ACHN (cell line): ENCODE measurements at places on chromosomes 11 and 22.

GRCh38 chr11:34324466-34324865 is 33.3 kb downstream of the ABTB2 start:
- DNase-seq: no peak

GRCh38 chr11:95082576-95083001 is 7.1 kb upstream of the ENDOD1 start:
- DNase-seq: no peak

- DNase-seq: no peak
Measured at GRCh38 chr22:45511847-45512261, 9.2 kb downstream of the FBLN1 start.

DNA sequence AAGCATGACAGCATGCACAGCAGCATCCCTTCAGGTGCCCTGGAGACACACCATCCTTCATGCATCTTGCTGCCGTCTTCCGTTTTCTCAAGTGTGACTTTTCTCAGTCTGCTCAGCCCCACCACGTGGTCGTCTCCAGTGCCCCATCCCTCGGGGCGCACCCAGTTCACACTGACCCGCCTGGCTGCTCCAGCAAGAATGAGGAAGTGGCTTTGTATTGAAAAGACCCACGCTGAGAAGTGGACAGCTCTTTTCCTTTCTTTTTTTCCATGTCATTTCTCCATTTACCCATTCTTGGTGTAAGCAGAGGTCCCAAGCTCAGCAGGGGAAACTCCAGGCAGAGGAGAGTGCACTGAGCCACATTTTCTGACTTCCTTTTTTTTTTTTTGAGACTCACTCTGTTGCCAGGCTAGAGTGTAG is 14.5 kb downstream of the SERPINH1 start:
- DNase-seq: peak; percentile 47

DNA sequence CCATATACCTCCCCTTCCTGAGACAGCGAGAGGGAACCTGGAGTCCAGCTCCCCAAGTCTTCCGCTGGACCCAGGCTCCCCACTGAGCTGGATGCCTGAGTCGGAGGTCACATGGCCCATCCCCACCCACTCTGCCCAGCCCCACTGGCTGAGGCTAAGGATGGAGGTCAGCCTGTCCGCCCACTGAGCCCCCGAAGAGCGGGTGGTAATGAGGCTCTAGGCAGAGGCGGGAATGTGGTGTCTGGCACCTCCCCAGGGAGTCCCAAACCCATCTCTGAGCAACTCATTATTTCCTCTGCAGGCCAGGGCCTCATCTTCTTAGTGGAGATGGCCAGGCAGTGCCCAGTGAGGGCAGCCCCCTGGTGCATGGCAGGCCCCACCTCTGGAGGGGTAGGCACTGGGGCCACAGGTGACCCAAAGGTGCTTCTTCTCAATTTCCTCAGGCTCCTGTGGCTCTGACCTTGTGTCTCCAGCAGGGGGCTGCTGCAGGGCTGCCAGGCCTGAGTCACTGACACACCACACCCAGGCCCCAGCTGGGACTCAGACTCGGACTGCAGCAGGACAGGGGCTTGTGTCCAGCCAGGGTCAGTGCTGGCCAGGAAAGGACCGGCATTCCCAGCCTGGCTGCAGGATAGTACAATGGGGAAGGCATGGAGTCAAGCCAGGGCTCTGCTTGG is 10.2 kb upstream of the PDE2A start:
- DNase-seq: peak; percentile 67

DNA sequence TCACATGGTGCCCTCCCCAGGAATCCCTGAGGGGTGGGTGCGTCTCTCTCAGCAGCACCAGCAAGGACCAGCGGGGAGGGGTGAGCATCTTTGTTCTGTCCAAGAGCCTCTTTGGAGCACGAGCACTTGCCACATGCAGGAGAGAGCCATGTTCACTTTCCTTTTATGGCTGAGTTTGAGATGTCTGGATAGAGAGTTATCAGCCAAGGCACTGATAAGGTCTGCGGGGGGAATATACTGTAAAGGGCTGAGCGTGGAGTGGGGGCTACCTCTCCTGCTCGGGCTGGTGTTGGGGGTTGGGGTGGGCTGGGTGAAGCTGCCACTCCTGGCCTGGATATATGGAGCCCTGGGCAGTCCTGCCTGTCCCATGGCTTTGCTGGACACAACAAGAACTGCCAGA is 34.9 kb upstream of the CCDC188 start:
- DNase-seq: no peak

GRCh38 chr11:133064152-133064877 is 468.0 kb downstream of the OPCML start:
- no peak for DNase-seq

- DNase-seq: no peak
Measured at GRCh38 chr11:43341159-43341558, 17.6 kb upstream of the TTC17 start.

- DNase-seq: no peak
Measured at GRCh38 chr11:60566776-60567175, 51.6 kb downstream of the MS4A13 start.

- no peak for DNase-seq
Measured at GRCh38 chr11:67645521-67646461, 4.7 kb downstream of the ACY3 start.

DNA sequence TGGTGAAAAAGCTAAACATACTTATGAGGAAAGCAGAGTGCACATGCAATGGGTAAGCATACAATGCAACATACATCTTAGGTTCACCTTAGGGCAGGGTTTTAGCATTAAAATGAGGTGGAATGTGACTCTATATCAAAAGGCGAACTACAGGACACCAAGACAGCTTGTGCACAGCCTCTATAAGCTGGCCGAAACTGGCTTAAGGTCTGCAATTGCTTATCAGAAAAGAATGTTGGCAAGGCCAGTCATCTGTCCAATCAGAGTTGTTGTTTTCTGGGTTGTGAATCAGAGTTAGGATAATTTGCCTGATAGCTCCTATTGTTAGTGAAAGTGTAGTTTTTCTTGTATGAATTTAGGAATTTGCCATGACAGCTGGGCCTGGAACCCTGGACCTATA is 76.5 kb downstream of the LRRC4C start:
- DNase-seq: peak; percentile 53

GRCh38 chr22:30792456-30792855 is 97.8 kb downstream of the OSBP2 start:
- DNase-seq: no peak

DNA sequence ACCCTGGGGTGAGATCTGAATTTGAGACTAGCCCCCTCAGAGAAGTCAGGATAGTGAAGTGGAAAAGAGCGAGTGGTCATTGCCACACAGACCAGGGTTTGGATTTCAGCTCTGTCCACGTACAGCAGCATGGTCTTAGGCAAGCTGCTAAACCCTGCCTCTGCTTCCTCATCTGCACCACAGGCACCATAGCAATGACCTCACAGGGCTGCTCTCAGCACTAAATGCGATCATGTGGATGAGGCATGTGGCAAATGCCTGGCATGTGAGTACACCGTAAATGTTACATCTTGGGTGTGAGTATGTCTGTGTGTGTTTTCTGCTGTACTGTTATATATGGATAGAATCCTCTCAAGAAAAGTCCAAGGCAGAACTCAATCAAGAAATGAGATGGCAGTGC is 15.8 kb downstream of the NAV2 start:
- DNase-seq: no peak

GRCh38 chr11:69293819-69294505 is at the start of gene MYEOV:
TSS of gene MYEOV (plus strand) at chr11:69294155. CDS start at chr11:69295355, 1,200 bp downstream.
- DNase-seq: peak; percentile 9

- no peak for DNase-seq
Measured at GRCh38 chr11:100865443-100866065, 178.5 kb downstream of the ARHGAP42 start.

DNA sequence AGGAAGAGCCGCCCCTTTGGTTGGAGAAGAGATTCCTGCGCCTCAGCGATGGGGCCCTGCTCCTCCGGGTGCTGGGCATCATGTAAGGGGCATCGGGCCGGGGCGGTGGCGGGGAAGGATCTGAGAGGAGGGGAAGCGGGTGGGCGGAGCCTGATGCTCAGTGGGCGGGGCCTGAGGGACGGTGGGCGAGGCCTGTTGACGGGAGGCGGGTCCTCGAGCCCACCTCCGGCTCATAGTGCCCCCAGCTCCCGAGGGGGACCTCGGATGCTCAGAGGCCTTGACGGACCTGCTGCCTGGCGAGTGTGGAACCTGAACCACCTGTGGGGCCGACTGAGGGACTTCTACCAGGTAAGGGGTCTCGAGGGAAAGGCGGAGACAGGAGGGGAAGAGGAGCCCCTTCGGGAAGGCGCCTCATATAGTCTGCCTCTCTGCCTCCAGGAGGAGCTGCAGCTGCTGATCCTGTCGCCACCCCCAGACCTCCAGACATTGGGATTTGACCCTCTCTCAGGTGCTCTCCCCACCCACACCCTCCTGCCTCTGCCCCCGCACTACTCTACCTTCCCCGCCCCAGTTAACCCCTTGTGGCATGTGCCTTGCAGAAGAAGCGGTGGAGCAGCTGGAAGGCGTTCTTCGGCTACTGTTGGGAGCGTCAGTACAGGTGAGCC is 799 bp downstream of the CCDC88B start:
- no peak for DNase-seq

- peak; percentile 7 for DNase-seq
Measured at GRCh38 chr11:123233280-123233974, 38.4 kb upstream of the CLMP start.

- no peak for DNase-seq
Measured at GRCh38 chr22:27274770-27275449, 526.6 kb downstream of the MN1 start.
